NT2/D1 (cell line): ENCODE measurements at places on chromosomes 4 and X.

DNA sequence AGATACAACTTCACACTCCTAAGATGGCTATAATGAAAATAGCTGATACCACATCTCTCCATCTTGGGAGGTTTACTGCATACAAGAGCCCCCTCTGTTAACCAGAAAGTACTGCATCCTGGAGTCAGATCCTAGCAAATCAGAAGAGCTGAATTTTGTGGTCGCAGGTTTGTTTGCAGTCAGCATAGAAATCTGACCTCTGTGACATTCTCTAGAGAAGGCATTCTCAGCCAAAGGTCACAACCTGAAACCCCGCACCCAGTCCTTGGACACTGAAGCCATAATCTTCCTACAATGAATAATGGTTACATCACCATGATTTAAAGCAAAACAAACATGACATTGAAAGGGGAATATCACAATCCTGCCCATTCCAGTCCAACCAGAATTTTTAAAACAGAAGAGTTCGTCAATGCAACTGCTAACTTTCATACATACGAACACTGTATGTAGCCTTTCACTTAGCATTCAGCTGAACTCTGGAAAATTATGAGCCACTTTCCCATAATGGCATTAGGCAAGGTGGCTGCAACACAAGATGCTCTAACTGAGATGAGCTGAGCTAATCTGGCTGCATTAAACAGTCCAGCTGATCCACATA, 17.6 kb downstream of the HS6ST2 start:
- no peak for DNase-seq

GRCh38 chr4:159401791-159402380, 299.0 kb downstream of the RAPGEF2 start:
- no peak for DNase-seq

- DNase-seq: no peak
These were observed 1844.4 kb upstream of the PCDH10 start for GRCh38 chr4:131304686-131305085.

GRCh38 chrX:18985186-18985435, 1.2 kb upstream of the PHKA2 start:
- DNase-seq: no peak

DNA sequence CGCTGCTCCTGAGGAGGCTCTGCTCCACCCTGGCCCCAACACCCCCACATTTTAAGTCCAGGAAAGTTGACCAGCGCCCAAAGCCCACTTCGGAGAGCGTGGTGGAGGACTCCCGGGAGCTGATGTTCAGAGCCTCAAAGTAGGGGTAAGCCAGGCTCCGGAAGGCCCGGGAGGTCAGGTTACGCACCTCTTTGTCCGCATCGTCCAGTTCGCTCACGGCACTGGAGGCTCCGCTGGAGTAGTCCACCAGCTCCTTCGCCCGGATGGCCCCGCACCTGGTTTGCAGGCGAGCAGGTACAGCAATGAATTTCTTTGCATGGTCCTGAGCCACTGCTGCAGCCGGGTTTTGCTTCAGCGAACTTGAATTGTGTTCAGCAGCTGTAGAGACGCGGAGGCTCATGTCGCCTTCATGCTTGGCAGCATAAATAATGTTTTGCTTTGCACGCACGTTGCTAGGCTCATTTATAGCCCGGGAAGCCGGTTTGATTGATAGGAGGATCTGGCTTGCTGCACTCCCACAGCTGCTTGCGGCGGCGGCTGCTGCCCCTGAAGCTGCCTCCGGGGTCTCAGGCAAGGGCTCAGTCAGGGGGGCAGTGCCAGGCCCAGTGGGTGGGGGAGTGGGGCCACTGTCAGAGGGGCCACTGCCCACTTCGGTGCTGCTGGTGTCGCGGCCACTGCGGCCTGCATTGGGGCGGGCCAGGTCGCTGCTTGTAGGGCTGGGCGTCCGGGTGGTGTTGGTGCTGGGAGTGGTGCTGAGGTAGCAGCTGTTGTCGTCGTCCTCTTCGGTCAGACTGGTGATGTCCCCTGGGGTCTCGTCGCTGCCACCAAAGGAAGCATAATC, 4.8 kb downstream of the C4orf54 start:
- no peak for DNase-seq

GRCh38 chr4:40575846-40576245, 53.8 kb downstream of the RBM47 start:
- DNase-seq: no peak

DNA sequence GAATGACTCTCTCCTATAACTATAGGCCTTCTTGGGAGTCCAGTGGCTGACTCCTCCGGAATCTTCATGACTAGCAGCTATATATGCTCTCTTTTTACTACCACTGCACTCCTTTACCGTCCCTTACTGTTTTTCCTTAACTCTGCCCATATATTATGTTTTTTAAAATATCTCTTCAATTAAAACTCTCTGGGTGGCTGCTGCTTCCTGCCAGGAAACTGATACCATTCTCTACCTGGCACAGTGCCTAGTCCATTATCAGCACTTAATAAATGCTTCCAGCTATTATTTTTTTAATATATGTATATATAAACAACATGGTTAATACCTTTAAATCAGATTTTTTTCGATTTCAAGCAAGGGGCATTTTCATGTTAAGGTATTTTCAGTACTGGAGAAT, 136.6 kb upstream of the FAM47B start:
- no peak for DNase-seq

- DNase-seq: no peak
These were observed 44.3 kb downstream of the TASL start for GRCh38 chrX:30533266-30533665.

DNA sequence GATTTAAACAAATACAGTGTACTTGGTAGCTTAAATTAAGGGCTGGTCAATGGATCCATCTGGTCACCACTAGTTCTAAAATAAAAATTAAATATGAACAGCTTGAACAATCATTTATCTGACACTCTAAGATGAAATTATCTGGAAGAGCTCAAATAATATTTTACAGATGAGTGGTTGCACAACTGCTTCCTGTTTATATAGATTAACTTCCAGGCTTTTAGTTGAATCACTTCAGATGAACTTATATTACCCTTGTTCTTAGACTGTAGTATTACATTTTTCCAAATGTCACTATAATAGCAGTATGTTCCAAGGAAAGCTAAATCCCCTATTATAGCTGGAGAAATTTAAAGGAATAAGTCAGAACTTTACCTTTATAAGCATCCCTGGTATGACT, 92.4 kb upstream of the SMIM10 start:
- no peak for DNase-seq

DNA sequence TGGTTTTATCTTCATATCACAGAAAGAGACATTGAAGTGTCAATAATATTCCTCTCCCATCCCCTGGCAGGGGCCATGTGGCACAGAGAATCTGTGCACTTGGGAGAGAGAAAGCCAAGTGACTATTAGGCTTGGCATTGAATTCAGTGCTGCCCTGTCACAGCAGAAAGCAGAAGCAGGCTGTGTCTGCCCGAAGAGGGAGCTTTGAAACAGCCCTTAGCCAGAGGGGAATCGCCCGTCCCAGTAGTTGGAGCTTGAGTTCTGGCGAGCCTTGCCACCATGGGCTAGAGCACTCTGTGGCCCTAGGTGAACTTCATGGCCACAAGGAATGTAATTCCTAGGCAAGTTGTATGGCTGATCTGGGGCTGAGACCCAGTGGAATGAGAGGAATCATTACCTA, 282.5 kb upstream of the PCDH10 start:
- DNase-seq: no peak

DNA sequence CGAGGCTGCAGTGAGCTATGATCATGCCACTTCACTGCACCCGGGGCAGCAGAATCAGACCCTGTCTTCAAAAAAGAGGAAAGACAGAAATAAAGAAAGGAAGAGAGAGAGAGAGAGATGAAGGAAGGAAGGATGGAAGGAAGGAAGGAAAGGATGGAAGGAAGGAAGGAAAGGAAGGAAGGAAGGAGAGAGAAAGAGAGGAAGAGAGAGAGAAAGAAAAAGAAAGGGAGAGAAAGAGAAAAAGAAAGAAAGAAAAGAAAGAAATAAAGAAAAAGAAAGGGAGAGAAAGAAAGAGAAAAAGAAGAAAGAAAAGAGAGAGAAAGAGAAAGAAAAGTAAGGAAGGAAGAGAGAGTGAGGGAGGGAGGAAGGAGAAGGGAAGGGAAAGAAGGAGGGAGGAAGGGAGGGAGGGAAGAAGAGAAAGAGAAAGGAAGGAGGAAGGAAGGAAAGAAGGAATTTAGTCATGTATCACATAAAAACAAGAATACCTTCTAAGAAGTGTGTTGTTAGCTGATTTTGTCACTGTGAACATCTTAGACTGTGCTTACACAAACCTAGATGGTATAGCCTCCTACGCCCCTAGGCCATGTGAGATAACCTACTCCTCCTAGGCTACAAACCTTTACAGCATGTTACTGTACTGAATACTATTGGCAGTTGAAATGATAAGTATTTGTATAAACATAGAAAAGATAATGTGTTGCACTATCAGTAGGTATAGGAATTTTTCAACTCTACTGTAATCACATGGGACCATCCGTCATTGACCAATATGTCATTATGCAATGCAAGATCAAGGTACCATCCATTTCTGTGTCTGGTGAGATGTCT, 17.4 kb upstream of the AFF1 start:
- DNase-seq: no peak

DNA sequence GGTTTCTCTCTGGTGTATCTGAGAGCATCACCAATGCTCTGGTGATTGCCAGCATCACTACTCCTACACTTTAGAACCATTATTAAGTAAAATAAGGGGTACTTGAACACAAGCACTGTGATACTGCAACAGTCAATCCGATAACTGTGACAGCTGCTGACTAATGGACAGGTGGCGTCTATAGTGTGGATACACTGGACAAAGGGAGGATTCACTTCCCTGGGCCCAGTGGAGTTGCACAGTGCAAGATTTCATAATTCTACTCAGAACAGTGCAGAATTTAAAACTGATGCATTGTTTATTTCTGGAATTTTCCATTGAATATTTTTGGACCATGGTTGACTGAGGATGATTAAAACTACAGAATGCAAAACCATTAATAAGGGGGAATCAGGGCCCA, 97.8 kb downstream of the SHROOM3 start:
- DNase-seq: no peak

DNA sequence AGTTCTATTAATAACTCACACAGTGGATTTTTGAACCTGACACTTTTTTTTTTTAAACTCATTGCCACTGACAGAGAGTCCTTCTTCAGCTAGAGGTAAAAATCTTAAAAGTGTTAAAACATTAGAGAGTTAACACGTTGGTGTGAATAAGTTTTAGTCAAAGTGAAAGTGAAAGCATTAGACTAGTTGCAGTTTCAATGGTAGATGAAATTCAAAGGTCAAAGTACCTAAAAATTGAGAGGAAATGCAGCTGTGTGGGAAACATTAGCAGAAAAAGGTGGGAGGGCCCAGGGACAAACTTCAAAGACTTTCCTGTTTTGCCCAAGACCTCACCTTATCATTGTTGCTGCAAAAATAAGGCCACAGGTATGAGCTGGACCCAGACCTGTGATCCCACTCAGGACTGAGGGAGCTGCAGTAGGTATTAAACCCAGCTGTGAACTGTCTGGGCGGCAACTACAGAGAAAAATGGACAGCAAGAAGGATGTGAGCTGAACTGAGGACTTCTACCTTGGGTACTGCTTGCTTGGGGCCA, 17.6 kb upstream of the GABRA4 start:
- no peak for DNase-seq

DNA sequence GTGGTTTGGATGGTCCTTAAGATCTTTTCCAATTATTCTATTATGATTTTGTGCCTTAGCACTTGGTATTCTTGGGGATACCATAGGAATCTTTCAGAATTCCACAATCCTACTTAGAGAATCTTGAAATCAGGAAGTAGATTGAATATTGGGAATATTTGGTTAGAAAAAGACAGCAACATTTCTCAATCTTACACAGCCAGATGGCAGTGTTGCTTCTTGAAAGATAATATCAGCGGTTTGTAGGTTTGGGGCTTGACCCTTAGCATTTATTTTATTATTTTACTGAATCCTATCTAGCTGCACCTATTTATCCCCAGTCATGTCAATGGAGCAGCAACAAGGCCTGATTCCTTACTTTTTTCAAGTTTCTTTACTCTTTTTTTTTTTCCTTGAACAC, 28.6 kb downstream of the MAGEB1 start:
- no peak for DNase-seq

DNA sequence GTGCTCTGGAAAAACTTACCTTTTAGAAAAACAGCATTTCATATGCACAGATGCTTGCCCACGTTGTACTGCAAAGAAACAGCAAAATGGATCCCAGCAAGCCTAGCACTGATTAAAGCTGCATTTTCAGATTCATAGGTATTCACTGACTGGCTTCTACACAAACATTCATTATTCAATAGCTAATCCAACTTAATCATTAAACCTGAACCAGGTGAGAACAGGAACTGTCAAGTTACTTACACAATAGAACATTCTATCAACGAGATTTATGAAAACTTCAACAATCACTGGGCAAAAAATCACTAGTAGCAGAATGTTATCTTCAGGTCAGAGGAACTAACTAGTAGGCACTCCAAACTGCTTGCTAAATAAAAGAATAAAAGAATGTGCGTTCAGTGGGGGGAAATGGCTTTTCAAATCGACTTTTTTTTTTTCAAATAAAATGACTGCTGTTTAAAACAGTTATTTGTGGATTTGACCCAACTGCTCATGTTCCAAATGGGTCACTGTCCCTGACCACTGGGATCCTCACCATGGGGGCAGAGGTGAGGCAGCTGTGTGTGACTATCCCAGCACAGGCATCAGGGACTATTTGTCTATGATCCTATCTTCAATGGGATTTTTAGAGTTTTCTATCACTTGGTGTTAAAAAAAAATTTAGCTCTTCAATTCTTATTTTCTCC, 42.3 kb downstream of the STX18 start:
- no peak for DNase-seq

DNA sequence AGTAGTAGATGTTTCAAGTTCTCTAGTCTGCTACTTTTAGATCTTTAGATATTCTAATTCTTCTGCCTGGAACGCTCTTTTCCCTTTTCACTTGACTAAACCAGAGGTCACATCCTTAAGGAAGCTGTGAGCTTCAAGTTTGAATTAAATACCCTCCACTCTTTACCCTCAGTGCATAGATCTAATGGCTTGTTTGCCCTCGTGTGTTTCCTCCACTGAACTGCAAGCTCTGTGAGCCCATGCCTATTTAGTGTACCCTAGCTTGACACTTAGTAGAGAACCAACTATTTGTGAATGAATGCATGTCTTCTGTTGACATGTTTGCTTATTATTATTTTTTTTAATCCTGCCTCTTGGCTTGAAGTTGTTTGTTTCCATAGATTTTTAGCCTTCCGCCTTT, 138.3 kb downstream of the PDE5A start:
- DNase-seq: no peak

- no peak for DNase-seq
These were observed 36.1 kb downstream of the COPS4 start for GRCh38 chr4:83071116-83071515.

DNA sequence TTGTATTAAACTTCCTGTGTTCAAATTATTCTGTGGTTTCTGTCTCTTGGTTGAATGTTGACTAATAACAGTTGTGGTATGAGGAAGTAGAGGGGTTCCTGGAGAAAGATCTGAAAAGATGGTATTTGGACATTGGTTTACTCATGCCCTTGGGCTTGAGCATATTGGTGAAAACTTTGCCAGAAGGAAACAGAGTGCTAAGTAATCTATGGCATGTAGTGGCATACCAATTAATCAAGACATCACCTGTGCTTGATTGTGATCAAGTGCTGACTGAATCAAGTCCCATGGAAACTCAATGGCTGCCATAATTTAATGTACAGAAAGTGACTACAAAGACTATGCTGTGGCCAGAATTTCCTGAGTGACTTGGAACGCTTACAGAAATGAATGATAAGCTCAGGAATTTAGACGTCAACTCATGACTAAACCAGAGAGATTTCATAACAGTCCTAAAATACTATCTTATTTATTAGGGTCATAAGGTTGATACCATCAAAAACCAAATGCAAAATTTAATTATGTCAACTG, 2062.9 kb downstream of the ARAP2 start:
- DNase-seq: no peak
